ENCODE measurements at places on chromosomes 1 and 21.

GRCh38 chr1:203450479-203451149 lies 25.0 kb upstream of the PRELP start:
- DNase-seq, result no peak

DNA sequence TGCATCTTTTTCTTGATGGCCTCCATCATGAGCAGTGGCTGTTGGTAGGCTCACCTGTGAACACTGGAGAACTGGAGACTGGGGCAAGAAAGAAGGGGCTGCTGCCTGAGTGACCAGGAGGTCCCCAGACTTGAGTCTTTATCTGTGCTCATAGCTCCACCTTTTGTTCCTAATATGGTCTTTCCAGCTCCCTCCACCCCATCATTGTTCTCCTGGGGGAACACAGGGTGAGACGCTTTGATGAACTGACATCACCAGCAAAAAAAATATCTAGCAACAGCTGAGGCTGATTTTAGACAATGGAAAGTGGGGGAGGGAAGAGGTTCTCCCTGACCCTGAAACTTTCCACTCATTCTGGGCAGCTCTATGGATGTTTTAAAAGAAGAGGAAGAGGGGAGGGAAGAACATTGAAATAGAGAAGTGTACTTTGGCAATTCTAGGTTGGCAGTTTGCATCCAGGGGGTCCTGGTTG lies at the start of gene TPM3:
Gene TPM3, minus strand, starts transcription at position 111 of the 472 bp plus-strand sequence. Its CDS starts 82 bp downstream, at position 29.
- no peak for DNase-seq

DNA sequence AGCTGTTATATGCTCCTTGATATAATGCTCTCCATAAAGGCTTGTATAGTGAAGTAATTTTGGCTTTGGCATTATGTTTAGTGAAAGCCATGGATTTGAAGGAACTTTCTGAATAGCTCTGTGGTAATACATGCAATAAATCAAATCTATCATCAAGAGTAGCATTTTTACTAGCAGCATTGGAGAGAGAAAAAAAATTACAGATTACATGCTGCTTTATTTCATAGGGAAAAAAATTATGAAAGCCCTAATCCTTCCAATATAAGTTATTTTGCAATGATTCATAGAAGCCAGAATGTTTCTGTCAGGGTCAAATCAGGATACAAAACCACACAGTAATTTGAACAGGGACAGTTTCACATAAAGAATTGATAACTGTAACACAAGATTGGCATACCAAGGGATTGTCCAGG lies 250.0 kb downstream of the SPATA17 start:
- DNase-seq, result peak; percentile 86

DNA sequence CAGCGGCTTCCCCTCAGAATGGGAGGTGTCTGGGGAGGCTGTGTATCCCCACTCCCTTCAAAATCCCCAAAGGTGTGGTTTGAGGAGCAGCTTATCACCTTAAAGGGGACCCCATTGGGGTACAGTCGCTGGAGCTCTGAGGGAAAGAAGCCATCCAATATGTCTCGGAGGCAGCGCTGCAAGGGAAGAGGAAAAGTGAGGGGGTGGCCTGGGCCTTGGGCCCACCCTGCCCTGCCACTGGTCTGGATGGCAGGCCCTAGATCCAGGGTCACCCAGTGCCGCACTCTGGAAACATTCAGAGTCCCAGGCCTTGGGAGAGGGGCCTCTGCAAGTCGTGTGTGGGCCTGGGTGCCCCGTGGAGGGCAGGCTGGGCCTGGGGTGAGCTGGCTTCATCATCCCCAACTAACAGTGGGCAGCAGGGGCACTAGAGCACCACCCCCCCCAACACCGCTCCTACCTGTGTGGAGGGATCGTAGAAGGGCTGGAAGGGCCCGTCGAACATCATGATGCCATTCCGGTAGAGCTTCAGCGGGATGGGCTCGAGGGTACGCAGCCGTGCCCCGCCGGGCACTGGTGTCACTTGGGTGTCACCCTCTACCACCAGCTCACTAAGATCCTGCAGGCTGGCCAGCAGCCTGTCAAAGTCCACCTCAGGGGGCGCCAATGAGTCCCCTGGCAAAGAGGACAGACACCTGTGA lies 5.6 kb downstream of the SH3BGRL3 start:
- no peak for DNase-seq

DNA sequence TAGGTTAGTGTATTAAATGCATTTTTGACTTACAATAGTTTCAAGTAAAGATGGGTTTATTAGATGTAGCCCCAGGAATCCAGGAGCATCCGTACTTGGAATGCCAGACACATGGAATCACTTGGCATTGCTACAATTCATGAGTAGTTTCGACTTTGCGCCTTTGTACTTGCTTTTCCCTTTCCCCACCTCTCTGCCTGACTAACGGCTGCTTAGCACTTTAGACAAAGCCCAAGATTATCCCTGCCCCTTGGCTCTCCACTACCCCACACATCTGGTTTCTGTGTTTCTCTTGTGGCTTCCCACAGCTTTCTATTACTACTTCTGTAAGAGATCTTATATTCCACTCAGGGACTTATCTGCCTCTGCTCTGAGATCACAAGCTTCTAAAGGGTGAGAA lies 397.7 kb upstream of the POU3F1 start:
- peak; percentile 97 for DNase-seq

DNA sequence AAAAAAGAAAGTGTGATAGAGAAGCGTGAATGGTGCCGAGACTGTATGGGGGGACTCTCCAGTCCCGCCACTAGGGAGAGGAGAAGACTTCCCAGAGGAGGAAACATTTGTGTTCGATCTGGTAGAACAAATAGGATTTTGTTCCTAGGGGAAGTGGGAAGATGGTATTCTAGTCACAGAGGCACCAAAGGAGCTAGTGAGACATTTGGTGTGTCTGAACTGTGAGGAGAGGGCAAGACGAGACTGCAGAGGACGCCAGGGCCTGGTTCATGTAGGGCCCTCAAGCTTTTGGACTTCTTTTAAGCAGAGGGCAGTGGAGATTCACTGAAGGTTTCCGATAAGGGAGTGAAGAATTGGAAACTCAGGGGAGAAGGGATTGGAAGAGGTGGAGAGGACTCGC lies 2.9 kb downstream of the BTBD19 start:
- no peak for DNase-seq

- DNase-seq, result no peak
Observed at GRCh38 chr21:25331286-25331685, 276.0 kb downstream of the MRPL39 start.

DNA sequence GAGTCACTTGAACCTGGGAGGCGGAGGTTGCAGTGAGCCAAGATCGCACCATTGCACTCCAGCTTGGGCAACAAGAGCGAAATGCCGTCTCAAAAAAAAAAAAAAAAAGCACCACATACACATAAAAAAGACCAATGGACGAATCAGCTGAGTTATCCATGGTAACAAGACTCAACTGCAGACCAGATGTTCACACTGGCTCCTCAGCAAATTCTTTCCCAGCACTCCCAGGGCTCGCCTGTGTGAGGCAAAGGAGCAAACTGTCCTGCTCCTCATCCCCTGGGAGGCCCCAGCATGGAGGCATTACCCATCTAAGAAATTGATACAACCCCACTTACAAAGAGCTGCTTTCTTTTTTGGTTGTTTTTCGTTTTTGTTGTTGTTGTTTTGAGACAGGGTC lies 3.1 kb downstream of the TMEM234 start:
- peak; percentile 52 for DNase-seq

- DNase-seq, result peak; percentile 85
Observed at GRCh38 chr1:21313203-21313885, 23.1 kb upstream of the ECE1 start.

GRCh38 chr1:24743404-24744211 lies 1.6 kb upstream of the CLIC4 start:
- peak; percentile 67 for DNase-seq

DNA sequence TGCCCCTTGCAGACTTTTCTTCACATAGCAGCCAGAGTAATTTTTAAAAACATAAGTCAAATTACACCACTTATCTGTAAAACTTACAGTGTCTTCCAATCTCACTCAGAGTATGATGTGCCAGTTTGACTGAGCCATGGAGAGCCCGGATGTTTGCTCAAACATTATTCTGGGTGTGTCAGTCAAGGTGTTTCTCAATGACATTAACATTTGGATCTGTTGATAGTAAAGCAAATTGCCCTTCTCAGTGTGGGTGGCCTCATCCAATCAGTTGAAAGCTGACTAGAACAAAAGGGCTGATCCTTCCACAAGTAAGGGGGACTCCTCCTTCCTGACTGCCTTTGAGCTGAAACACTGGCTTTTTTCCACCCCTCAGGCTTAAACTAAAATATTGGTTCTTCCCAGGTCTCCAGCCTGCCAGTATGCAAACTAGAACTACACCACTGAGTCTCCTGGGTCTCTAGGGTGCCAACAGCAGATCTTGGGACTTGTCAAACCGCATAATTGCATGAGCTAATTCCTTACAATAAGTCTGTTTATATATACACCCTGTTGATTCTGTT lies 157.9 kb upstream of the CTTNBP2NL start:
- DNase-seq, result no peak
